Dermis microvascular lymphatic vessel endothelial cell (primary cell): ENCODE measurements at places on chromosomes 2 and 18. TPM values are rescaled to one million over a fixed set of nuclear protein-coding genes. Genes with fewer than 3 reads are reported as not detected.

GRCh38 chr2:96698221-96698861, 41.5 kb downstream of the LMAN2L start:
- no peak for DNase-seq

- DNase-seq = no peak
Measured at GRCh38 chr2:150567771-150568301, 80.4 kb upstream of the RND3 start.

DNA sequence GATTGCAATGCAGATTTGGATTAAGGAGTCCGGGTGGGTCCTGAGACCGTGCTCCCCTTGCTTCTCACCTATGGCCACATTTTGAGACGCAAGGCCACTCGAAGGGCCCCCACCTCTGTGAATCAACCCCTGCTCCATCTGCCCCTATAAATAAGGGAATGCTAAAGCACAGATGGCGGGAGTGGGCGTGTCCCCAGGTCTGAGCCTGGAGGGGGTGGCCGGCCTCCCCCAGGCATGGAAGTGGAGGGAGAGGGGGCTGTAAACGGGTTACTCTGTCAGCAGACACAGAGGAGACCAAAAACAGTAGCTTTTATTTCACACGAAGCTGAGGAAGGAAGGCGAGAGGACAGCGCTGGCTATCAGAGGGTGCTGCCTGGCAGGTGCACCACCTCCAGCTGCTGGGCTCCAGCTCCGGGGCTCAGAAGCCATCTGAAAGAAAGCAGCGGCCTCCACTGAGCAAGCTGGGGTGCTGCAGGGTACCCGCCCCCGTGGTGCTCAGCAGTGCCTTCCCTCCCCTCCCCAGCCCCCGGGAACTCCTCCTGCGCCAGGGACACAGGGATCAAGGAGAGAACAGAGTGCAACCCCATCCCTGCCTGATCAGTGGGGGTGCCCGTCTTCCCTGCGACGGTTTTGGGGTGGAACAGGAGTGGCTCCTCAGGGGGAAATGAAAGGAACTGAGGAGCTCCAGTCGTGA, 56.7 kb upstream of the RAB6C start:
- no peak for DNase-seq

- DNase-seq = peak; percentile 96
Measured at GRCh38 chr2:46073540-46074046, 223.6 kb upstream of the EPAS1 start.

DNA sequence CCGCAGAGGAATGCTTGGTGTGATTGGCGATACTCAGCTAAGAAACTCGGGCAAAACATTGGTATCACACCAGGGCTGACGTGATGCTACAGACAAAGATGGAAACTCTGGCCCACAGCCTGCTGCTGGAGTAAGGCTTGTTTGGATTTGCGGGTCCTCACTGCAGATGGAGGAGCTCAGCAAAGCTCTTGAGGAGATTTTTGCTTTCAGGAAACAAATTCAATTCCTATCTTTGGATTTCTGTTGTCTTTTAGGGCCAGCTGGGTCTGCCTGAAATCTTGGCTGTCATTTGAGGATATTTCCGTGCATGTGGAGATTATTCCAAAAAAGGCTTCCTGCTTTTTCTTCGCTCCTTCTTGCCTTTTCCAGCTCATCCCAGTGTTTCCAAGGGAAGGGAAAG, 475.8 kb downstream of the TSN start:
- no peak for DNase-seq

The ERFE gene
- 0.13 TPM in 2 replicates for total RNA-seq

DNA sequence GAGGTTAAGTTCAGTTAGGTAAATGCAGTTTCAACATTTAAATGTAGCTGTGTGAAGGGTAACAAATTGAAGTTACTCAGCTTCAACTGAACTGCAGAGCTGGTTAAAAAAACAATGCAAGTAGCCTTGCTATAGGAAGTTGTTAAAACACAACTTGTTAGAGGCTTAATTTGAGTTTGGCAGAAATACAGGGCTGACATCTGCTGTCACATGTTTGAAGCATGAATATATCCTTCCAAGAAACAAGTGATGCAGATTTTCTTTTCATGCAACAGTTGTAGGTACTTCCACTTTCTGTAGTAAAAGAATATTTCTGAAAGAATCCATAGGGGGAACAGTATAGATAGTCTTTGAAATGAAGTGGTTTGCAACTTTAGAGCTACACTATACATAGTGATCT, 208.7 kb upstream of the RASGRP3 start:
- DNase-seq = peak; percentile 69

GRCh38 chr2:109059474-109060165, 69.4 kb upstream of the SH3RF3 start:
- DNase-seq = no peak

GRCh38 chr2:237486334-237486818, 675 bp upstream of the MLPH start:
- DNase-seq = no peak

- DNase-seq = no peak
Measured at GRCh38 chr2:218482651-218483050, 63.7 kb downstream of the VIL1 start.

The IFIH1 gene
- 5.3 and 8.2 TPM in 2 replicates for total RNA-seq

The AGXT gene
- not detected in 2 replicates for total RNA-seq

GRCh38 chr18:56804395-56804794, 153.2 kb downstream of the WDR7 start:
- no peak for DNase-seq

GRCh38 chr2:128597121-128597762, 278.6 kb upstream of the HS6ST1 start:
- DNase-seq = no peak

DNA sequence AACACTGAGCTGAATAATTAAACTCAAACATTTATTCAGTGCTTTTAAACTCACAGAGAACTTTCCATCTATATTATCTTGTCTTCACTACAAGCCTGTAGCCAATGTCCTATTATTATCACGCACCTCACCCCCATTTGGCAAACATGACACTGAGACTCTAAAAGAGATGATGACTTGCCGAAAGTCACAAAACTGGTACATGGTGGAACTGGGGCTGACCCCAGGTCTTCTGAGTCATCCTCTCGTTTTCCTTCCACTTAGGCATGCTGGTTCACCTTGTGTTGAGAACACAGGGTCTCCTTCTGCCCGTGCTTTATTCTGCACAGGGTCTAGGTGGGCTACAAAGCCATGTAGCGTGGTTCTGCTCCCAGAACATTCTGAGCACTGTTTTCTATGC, 230.0 kb upstream of the MGAT5 start:
- DNase-seq = no peak

The LBH gene
- 52.0 and 117 TPM in 2 replicates for total RNA-seq

DNA sequence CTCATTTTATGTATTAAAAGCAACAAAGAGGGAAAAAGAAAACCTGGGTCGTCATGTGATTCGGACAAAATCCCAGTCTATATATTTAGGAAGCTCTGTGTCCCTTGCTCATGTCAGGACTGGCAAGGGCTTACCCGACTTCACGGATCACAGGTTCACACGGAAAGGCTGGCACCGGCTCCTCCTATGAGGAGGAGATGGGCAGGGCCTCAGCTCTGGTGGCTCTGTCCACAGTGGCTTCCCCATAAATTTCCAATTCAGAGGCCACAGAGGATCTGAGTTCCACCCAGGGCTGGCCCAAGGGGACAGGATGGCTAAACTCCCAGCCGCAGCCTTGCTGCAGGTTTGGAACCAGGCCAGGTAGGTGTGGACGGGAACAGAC, 186.8 kb downstream of the BCL2 start:
- DNase-seq = no peak

GRCh38 chr18:12238826-12239225, 15.3 kb upstream of the CIDEA start:
- DNase-seq = no peak
